ENCODE measurements at places on chromosomes 12 and 14. TPM values are rescaled to one million over a fixed set of nuclear protein-coding genes. Genes with fewer than 3 reads are reported as not detected.

DNA sequence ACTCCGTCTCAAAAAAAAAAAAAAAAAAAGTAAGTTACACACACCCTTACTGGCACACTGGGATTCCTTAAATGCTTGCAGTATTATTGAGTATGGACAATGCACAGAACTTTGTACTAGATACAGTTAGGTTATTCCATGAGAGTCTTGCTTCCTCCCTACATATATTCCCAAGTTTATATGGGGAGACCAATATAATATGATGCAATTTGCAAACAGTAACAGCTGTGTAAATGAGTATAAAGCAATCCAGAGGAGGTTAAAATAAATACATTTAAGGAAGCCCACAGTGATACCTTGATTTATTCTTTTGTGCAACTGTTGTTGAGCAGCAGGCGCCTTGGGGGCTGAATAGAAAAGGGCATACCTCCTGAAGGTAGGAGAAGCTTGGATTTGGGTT lies 26.6 kb downstream of the RASSF3 start:
- no peak for DNase-seq
- H3K4me3 ChIP-seq: no peak overlapping the region
- peak overlapping the region; percentile 45 for H3K27ac ChIP-seq
- peaks cover 52% of the 10 kb centered on the region for H3K4me1 ChIP-seq
- peaks cover 4% of the 10 kb centered on the region for H3K36me3 ChIP-seq

SDS gene
- not detected for total RNA-seq

RIN3 gene
- total RNA-seq: 18.8 TPM

DNA sequence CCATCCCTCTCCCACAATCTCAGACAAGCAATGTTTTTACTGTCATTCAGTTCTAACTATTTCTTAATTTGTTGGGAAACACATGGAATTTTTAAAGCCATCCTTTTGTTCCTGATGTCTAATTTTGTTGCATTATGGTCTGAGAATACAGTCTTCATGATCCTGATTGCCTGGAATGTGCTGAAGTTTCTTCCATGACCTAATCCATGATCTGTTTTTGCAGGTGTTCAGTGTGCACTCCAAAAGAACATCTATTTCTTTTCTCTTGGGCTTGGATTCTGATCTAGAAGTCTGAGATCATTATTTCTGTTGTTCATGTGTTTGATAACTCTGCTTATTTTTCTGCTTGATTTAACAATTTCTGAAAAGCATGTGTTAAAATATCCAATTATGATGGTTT lies 43.2 kb upstream of the PHC1 start:
- no peaks in the 10 kb centered on the region for H3K4me1 ChIP-seq
- no peak for DNase-seq
- H3K36me3 ChIP-seq: no peaks in the 10 kb centered on the region
- no peak overlapping the region for H3K4me3 ChIP-seq
- no peaks in the 10 kb centered on the region for H3K27me3 ChIP-seq
- no peak overlapping the region for H3K27ac ChIP-seq

DNA sequence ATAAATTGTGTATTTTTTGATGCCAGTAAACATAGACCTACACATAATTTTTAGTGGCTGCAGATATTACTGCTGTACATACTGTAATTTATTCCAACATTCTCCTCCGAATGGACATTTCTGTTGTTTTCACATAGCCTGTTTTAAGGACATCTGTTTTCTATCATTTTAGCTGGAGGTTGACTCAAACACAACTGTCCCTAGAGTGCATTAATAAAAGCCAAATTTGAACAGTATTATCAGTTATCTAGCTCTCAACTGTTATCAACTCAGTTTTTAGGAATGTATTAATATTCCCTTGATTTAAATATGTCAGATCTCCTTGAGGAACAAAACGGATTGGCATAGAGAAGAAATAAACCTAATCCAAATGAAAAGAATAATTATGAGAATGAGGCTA lies 17.2 kb upstream of the PIWIL1 start:
- DNase-seq: no peak
- H3K4me1 ChIP-seq: no peaks in the 10 kb centered on the region
- no peak overlapping the region for H3K27ac ChIP-seq
- H3K4me3 ChIP-seq: no peak overlapping the region
- no peaks in the 10 kb centered on the region for H3K36me3 ChIP-seq

SCAF11 gene
- 141 TPM for total RNA-seq

GRCh38 chr12:92162079-92162478 lies 16.4 kb upstream of the BTG1 start:
- no peak overlapping the region for H3K27ac ChIP-seq
- H3K4me3 ChIP-seq: no peak overlapping the region
- DNase-seq: no peak

DENND5B gene
- 22.2 TPM for total RNA-seq

- H3K4me1 ChIP-seq: peaks cover 25% of the 10 kb centered on the region
- H3K4me3 ChIP-seq: no peak overlapping the region
- no peaks in the 10 kb centered on the region for H3K27me3 ChIP-seq
- H3K27ac ChIP-seq: peak overlapping the region; percentile 97
- DNase-seq: no peak
Observed at GRCh38 chr12:77122236-77122635, 56.9 kb upstream of the E2F7 start.

- H3K4me1 ChIP-seq: peaks cover 9% of the 10 kb centered on the region
- H3K36me3 ChIP-seq: no peaks in the 10 kb centered on the region
- DNase-seq: no peak
- H3K27ac ChIP-seq: no peak overlapping the region
Observed at GRCh38 chr12:71125515-71125914, 32.3 kb downstream of the TSPAN8 start.

ANO2 gene
- total RNA-seq: 0.73 TPM

DNA sequence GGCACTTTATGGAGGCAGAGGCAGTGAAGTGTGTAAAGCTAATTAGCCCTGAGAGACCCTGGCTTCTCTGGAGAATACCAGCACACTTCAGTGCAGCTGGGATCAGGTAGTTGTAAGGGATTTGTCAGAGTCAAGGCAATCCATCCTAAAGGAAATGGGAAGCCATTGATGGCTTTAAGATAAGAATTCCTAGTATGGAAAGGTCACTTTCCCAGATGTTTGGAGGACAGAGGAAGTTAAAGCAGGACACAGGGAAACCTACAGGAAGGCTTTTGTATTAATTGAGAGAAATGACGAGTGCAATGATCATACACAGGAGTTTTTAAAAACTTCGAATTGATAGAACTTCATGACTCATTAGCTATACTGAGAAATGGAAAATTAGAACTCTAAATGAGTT lies 254.4 kb downstream of the SLC16A7 start:
- no peaks in the 10 kb centered on the region for H3K4me1 ChIP-seq
- no peak overlapping the region for H3K4me3 ChIP-seq
- no peak overlapping the region for H3K27ac ChIP-seq
- no peak for DNase-seq

GRCh38 chr14:32434880-32435279 lies 105.8 kb downstream of the AKAP6 start:
- H3K27ac ChIP-seq: no peak overlapping the region
- no peak for DNase-seq
- H3K4me3 ChIP-seq: no peak overlapping the region
- H3K36me3 ChIP-seq: no peaks in the 10 kb centered on the region

ARMH4 gene
- total RNA-seq: 22.7 TPM

DNA sequence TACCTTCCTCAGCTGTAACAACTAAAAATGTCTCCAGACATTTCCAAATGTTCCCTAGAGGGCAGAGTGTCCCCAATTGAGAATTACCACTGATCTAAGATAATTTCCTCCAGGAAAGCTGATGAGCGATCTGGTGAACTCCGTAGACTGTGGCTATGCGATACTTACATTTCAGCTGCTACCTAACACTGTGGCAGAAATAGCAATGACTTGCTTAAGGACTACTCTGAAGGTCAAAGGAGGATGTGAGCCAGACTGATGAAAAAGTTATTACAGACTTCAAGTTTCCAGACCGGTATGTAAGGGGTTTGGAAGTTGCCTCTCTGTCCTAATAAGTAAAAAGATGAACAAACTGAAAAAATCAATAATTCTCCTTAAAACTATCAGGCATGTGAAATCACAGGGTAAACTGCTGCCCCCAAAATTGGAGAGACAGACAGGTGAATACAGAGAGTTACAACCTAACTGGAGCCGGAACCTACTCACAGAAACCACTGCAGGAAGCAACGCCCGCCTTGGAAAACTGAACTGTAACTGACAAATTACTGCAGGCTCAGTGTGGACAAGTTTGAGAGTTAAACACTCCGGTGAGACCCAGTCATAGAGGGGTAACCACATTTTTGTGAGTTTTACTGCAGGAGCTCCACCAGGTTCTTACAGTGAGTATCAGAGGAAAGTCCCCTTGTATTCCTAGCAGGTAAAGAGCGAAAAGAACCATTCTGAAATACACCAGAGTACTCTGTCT lies 60.0 kb upstream of the PARP11 start:
- DNase-seq: no peak
- peaks cover 8% of the 10 kb centered on the region for H3K4me1 ChIP-seq
- H3K27ac ChIP-seq: no peak overlapping the region
- no peaks in the 10 kb centered on the region for H3K36me3 ChIP-seq

DNA sequence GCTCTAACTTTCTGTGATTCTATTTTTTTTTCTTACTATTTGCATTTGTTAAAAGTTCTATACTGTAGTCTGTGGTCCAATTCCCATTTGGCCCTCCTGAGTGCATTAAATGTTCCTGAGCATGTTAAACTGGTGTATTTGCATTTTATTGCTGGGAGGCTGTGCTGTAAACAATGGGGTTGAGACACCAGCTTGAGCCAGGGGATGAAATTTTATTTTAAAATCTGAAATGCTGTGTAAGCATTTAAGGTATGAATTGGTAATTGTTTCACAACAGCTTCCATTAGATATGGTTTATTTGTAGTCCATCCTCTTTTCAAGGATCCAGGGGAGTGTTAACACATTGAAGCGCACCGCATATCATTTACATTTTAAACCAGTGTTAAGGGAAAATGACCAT lies 89.9 kb upstream of the RFX4 start:
- H3K27ac ChIP-seq: no peak overlapping the region
- H3K36me3 ChIP-seq: peaks cover 4% of the 10 kb centered on the region
- no peak overlapping the region for H3K4me3 ChIP-seq

- H3K4me3 ChIP-seq: no peak overlapping the region
- peaks cover 39% of the 10 kb centered on the region for H3K4me1 ChIP-seq
- peaks cover 8% of the 10 kb centered on the region for H3K36me3 ChIP-seq
- peaks cover 16% of the 10 kb centered on the region for H3K27me3 ChIP-seq
- no peak overlapping the region for H3K27ac ChIP-seq
- DNase-seq: no peak
Observed at GRCh38 chr12:116713527-116713926, 24.3 kb downstream of the SPRING1 start.

GRCh38 chr12:31005256-31005943 lies 68.3 kb upstream of the DDX11 start:
- no peak for DNase-seq
- peaks cover 5% of the 10 kb centered on the region for H3K4me1 ChIP-seq
- no peak overlapping the region for H3K4me3 ChIP-seq

ACOT6 gene
- total RNA-seq: not detected

DNA sequence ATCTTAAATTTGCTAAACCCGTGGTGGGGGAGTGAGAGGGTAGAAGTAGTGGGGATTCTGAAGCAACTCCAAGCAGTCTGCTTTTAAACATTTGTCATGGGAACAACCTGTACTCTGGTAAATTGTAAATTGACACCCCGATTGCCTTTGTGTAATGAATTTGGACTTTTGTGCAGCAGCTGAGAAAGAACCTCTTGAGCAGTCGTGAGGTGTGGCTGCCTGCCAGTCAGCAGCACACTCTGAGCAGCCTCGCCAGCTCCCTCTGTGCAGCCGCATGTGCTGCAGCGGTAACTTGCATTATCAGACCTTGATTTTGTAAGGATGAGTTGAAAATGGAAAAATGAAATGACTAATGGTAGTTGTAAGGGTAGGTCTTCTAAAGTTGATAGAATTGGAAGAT lies 74.3 kb downstream of the SUSD6 start:
- peak overlapping the region; percentile 25 for H3K27ac ChIP-seq
- peaks cover 2% of the 10 kb centered on the region for H3K36me3 ChIP-seq
- peaks cover 59% of the 10 kb centered on the region for H3K4me1 ChIP-seq
- H3K27me3 ChIP-seq: no peaks in the 10 kb centered on the region
- DNase-seq: no peak
- no peak overlapping the region for H3K4me3 ChIP-seq

SERPINA10 gene
- not detected for total RNA-seq

GRCh38 chr12:120710031-120710804 lies at the start of gene UNC119B:
Gene UNC119B, plus strand, starts transcription at chr12:120710458. Its CDS starts 17 bp downstream, at chr12:120710475.
- peak within 1 kb of the TSS; percentile 81 for H3K27ac ChIP-seq
- peak within 1 kb of the TSS; percentile 76 for H3K4me3 ChIP-seq
- DNase-seq: no peak
- peaks cover 26% of the 10 kb centered on the region for H3K4me1 ChIP-seq
- H3K27me3 ChIP-seq: no peaks in the 10 kb centered on the region

SUDS3 gene
- 22.6 TPM for total RNA-seq

GRCh38 chr12:89529738-89530137 lies 3.9 kb upstream of the POC1B start:
- no peak overlapping the region for H3K27ac ChIP-seq
- H3K27me3 ChIP-seq: no peaks in the 10 kb centered on the region
- no peak overlapping the region for H3K4me3 ChIP-seq
- no peak for DNase-seq

EIF2S3B gene
- 0.56 TPM for total RNA-seq

FOXN4 gene
- not detected for total RNA-seq

DNA sequence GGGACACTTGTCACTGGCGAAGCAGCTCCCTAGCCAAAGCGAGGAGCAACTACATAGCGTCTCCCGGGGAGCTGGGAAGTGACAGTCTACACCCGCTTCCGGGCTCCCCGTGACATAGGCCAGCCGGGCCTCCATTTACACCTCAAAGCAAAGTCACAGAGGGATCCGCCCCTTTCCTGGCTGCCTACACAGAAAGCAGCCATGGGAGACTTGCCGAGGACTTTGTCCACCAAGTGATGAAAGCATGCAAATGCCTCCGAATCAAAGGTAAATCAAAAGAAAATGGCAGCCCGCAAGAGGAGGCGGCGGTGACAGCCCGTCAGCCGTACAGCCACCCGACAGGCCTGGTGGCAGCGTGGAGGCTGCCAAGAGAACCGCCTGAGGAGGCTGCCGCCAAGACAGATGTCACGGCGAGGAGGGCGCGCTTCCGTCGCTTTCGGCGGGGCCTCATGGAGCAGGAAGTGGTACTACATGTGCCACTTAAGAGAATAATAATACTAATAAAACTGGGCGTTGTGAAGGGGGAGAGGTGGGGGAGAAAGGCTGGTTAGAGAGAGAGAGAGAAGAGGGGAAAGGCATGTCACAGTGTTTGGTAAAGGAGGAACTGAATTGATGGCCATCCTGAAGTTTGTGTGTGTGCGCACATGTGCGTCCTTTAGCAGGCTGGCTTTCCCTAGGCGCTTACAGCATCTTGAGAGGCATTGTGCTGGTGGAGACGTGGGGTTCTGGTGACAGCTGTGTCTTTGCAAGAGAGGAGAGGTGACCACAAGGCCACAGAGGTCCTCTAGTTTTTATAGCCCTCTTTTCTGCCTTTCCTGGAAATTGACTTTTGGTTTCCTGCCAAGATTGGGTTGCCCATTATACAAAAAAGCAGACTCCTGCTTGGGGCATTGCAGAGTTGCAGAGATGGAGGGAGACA lies 661.7 kb downstream of the VRK1 start:
- peaks cover 2% of the 10 kb centered on the region for H3K27me3 ChIP-seq
- no peaks in the 10 kb centered on the region for H3K4me1 ChIP-seq
- peak overlapping the region; percentile 33 for H3K4me3 ChIP-seq
